ENCODE measurements at places on chromosomes 4 and X. TPM values are rescaled to one million over a fixed set of nuclear protein-coding genes. Genes with fewer than 3 reads are reported as not detected.

DNA sequence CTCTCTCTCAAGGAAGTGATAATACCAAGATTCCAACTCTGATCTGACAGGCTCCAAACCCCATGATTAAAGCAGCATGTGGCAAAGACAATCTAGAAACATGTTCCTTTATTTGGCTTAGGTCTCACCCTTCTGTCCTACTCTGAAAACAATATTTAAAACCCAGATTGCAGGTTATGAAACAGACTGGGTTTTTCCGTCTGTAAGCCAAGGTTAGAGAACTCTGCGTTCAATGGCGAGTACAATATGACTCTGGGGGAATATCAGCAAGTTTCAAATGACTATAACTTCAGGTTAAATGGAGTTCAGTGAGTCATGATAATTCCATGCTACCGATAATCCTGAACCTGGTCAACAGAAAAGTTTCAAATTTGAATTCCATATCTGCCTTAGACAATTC, 50.8 kb downstream of the ANAPC10 start:
- DNase-seq = no peak

- no peak for DNase-seq
Measured at GRCh38 chr4:156838761-156839160, 132.8 kb downstream of the PDGFC start.

- no peak for DNase-seq
Measured at GRCh38 chr4:123421937-123422781, 25.6 kb downstream of the SPRY1 start.

DNA sequence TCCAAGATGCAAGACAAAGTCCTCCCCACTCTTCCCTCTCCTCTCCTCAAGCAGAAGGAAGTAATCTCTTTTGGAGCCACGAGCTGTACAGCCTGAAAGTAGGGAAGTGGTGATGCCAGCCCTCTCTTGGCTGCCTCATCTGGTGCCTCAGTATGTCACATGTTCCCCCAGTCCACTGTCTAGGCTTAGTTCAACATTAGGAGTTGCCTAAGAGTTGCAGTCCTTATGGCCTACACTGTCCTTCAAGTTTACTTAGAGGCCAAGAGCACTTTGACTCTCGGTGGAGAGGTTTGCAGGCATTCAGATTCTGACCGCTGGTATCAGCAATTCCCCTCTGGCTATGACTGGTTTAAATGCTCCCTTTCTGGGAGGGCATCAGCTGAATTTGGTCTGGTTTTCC, 735.6 kb downstream of the GLUD2 start:
- DNase-seq = no peak

DNA sequence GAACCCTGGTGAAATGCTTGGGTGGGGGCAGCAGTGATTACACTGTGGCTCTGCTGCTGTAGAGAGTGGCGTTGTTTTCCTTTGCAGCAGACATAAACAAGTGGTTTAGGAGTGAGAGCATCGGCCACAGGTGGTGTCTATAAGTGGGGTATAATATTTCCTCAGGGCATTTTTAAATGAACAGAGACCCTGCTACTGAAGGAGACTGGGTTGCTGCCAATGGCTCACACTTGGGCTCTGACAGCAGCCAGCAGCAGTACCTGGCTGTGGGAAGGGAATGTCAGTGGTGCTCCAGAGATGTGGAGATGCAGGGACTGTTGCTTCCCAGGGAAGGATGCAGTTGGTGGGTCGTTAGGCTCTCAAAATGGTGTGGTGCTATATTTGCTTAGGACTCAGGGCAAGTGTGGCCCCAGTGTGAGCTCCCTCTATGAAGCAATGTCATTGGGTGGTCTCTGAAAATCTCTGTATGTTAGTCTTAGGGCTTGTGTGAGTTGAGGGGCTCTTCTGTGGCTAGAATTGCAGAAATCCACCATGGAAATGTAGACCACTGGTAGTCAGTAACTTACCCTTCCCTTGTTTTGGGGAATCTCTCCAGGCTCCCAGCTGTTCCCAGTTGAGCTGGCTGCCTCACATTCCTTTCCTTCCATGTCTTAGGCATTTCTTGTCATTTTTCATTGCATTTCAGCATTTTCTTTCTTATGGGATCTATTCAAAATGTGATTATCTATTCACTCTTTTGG, 1023.0 kb upstream of the GRID2 start:
- no peak for DNase-seq

AFF2 gene
- under 0.01 TPM for total RNA-seq

ERVMER34-1 gene
- 6.5 TPM for total RNA-seq

Measured in epithelial cell of proximal tubule (primary cell).